NCI-H1417 treated with DMSO at 0.1 percent for 48 hours (cell line): ENCODE measurements at places on chromosomes 13 and 19.

- DNase-seq, result no peak
Measured at GRCh38 chr13:80086304-80086721, 254.6 kb downstream of the SPRY2 start.

DNA sequence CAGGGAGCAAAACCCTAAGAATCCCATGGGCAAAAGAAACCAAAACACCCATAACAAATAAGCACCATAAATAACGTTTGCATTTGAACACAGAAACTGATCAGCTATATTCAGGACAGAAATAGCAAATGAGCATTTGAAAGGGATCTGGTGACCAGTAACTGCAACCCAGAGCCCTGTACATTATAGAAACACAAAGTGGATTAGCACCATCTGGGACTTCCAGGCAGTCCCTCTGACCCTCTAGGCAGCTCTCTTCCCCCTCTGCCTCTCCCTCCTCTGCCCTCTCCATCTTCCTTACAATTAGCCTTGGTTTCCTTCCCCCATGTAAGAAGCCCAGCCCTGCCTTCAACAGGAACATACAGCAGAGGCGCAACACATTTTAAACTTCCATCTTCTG lies 215.0 kb downstream of the DCLK1 start:
- no peak for DNase-seq

- DNase-seq, result no peak
Measured at GRCh38 chr13:98476106-98476505, 100.8 kb downstream of the STK24 start.

DNA sequence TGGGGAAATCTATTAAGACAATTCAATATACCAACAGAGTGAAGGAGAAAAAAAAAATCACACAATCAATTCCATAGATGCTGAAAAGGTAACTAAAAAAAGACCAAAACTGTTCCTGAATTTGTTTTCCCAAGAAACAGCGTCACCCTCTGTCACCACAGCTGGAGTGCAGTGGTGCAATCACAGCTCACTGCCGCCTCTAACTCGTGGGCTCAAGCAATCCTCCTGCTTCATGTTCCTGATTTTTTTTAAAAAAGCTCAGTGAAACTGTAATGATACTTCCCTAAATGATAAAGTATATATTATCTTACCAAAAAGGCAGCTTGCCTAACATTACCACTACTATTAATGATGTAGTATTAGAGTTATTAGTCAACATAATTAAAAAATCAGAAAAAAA lies 19.6 kb upstream of the ZFP14 start:
- no peak for DNase-seq

GRCh38 chr13:45909089-45909488 lies 57.5 kb upstream of the SIAH3 start:
- DNase-seq, result no peak

DNA sequence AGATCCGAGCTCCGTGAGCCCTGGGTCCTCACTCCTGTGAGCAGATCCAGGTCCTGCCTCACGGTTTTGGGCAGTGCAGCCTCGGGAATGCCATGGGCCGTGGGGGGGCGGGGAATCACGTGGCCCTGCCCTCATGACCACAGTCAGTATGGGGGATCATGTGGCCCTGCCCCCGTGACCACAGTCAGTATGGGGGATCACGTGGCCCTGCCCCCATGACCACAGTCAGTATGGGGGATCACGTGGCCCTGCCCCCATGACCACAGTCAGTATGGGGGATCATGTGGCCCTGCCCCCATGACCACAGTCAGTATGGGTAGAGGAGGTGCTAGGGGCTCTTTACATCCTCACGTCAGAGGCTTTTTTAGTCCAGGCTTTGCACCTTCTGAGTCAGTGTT lies 64.3 kb upstream of the F7 start:
- no peak for DNase-seq

GRCh38 chr13:25802579-25802978 lies 249.2 kb downstream of the SHISA2 start:
- no peak for DNase-seq

DNA sequence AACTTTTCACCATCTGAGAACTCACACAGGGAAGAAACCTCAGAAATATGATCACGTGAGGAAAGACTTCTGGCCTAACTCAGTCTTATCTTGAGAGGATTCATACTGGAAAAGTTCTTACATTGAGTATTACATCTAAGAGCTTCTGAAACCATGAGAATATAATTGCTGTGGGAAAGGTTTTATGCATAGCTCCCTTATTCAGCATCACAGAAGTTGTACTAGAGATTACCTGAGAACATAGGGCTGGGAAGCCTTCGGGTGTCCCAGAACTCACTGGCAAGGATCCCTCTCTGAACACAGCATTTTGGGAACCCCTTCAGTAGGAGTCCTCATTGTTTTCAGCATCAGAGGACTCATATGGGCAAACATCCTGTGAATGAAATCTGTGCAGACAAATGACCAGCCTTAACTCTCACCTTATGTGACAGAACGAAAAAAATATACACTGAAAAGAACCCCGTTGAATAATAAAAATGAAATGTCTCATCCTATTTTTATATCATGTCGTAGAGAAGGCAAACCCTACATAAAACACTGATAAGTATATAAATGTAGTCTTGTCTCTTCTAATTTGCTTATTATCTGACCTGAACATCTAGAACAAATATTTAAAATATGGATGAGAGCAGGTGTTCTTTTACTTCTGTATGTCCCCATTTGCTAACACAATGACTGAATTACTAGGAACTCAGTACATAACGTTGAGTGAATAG lies 14.2 kb downstream of the ZNF274 start:
- no peak for DNase-seq
